Choroid plexus epithelial cell (primary cell): ENCODE measurements at places on chromosomes 5 and 9.

- peak; percentile 68 for DNase-seq
These were observed at the start of gene NCS1 for GRCh38 chr9:130172161-130172857. TSS of gene NCS1 (plus strand) at chr9:130172404. CDS start at chr9:130172664, 260 bp downstream.

DNA sequence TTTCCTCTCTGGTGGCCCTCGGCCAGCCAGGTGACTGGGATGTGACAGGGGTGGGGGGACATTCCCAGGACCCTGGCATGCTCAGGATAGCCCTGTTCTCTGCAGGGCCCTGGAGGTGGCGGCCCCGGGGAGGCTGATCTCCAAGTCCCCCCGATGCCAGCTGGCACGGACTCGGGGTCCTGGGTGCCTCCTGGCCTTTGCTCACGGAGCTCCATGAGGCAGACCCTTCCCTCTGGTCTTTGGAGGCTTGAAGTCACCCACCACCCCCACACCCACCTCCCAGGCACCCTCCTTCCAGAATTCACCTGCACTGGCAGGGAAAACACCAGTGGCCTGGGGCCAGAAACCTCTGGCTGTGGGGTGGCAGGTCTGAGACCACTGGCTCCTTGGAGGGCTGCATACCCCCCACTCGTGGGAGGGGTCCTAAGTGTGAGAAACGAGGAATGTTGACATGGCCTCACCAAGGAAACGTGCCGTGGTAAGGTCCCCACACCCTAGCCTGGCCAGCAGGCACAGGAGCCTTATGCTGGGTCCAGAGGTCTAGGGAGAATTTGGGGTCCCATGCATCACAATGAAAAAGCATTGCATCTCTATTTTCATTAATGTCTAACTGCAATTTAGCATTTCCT, 130.8 kb upstream of the FAM120A start:
- DNase-seq, result no peak

- peak; percentile 70 for DNase-seq
These were observed 10.3 kb downstream of the FST start for GRCh38 chr5:53490747-53491146.

- DNase-seq, result peak; percentile 14
These were observed 161.0 kb downstream of the PBX3 start for GRCh38 chr9:125908136-125908535.

DNA sequence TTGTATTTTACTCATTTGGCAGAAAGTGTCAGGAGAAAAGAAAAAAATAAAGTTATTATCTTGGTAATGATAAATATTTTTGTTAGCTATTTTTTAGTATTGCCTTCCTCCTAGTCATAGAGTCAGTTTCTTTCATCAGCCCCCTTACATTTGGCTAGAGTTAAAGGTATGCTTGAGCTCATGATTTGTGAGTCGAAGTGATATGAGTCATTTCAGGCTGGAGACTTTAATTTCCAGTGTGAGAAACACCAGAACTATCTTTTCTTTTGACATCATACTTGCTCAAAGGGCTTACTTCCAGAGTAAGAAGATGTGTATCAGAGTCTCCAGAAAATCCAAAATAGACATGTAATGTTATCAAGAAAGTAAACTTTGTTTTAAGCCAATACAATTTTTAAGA, 746.7 kb upstream of the TYRP1 start:
- peak; percentile 80 for DNase-seq

DNA sequence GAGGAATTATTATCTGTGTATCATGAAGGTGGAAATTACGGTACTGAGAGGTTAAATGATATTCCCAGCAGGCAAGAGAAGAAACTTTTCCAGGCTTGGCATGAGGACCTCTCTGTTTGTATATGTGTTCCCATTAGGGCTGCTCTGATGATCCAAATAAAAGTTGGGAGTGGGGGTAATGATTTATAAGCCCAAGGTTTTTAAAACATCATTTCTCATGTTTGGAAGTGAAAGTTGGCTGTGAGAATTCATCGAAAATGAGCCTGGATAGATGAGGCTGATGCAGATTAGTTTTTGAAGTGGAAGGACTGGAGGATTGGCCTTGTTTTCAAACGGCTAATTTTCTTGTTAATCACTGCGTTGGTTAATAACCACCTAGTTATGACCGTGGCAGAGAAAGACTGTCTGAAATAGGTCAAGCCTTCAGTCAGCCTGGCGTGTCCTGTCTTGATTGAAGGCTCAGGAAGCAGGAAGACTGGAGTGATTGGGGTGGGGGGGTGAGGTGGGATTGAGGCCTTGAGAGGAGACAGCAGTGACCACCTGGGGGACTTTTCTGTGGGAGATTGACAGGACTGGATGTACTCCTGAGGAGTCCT, 391.0 kb upstream of the WWC1 start:
- no peak for DNase-seq

DNA sequence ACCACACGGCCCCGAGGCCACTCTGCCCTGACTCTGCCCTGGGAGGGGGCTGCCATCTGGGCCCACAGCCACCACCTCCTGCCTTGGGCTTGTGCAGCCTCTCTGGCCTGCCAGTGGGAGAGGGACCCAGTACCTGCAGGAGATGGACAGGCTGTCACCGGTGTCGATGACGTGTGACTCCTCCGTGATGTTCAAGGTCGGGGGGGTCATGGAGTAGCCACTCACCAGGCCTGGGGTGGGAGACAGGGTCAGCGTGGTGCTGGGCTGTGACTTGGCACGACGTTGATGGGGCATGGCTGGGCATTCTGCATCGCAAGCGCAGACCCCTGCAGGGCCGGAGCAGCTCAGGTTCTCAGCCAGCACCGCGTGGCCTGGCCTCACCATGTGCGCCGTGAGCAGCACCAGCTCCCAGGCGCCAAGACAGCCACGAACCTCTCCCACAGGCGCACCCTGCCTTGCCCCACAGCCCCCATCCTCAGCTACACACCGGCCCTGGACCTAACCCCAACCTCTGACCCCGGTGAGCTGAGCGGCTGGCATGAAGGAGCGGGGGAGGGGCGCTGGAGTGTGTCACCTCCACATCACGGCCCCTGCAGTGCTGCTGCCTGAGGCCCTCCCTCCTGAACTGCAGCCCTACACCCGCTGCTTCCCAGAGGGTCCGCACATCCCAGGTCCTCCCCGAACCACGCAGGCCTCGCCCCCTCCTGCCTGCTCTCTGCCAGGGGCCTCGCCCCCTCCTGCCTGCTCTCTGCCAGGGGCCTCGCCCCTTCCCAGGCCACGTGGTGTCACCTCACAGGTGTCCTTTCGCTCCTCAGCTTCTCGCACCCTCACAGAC, 17.6 kb downstream of the FLT4 start:
- no peak for DNase-seq

- DNase-seq, result peak; percentile 1
These were observed at the start of gene ADCY2 for GRCh38 chr5:7395947-7396712. TSS of gene ADCY2 (plus strand) at chr5:7396138. CDS start at chr5:7396297, 159 bp downstream.

DNA sequence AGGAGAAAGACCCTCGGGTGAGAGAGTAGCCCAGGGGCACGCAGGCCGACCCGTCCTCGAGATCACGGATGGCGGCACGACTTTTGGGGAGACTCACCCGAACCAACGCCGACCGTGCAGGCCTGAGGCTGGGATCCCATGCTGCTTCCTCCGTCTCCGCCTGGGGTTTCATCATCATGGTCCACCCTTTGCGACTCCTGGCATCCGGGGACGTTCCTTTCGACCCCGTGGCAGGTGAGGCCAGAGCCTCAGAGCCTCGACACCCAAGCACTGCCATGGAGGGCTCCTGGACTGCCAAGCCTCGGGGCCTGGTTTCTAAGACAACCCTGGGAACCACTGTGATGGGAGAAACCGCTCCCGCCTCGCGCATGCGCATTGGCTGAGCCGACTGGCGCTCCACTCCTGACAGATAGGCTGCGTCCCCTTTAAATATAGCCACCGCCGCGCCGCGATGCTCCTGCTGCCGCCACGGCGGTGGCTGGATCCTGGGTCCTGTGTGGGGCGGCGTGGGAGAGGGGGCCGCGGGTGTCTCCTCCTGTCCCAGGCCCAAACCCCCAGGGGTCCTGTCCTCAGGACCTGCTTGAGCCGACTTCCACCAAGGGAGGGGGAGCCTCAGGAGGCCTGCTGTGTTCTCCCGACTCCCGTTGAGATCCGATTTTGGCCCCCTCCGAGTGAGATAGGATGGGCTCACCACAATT, 481.6 kb downstream of the SPATA31A7 start:
- no peak for DNase-seq

GRCh38 chr5:50794812-50795211, 128.4 kb downstream of the PARP8 start:
- DNase-seq, result no peak

GRCh38 chr9:87878989-87879511, 3.6 kb upstream of the SPATA31E1 start:
- peak; percentile 77 for DNase-seq

DNA sequence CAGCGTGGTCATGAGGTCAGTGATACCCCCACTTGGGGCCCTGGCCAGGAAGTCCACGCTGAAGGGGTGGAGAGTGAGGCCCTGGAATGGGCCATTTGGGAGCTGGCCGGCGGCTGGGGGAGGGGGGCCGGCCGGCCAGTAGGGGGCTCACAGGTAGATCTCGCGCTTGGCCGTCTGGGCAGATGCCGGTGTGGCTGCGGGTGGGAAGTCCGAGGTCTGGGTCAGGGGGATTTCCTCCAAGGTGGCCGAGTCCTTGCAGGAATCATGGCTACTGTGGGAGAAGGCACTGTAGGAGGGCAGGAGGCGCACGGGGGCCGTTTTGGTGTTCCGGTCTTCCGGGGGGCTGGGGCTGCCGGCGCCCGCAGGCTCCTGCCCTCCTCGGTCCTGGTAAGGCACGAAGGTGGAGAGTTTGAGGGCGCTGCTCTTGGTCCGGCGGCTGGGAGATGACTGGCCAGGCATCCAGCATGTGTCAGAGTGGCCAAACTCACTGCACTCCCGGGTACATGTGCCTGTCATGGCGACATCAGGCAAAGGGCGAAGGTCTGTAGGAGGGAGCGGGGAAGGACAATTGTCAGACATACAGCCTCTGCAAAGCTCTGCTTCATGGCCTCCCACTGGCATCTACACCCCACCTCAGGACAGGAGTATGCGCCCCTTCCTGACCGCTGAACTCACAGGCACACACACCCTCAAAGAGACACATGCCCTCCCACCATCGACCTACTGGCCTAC, 24.1 kb downstream of the PCDH1 start:
- no peak for DNase-seq

DNA sequence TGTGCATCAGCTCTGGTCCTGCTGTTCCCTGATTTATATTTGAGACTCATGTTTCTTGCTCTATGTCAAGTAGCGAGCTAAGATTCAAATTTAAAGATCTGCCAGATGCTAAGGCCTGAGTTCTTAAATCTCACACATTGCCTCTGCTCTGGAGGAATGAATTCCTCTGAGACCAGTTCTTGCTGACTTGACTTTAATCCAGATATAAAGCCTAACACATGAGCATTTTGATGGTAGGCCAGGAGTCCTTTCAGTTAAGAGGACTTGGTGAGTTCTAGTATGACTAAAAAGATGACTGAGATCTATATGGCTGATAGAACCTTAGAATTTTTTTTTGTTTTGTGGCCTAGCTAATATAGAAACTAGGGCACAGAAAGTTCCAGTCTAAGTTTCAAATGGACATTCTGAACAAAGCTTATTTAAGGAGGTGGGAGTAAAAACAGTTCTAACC, 1.3 kb upstream of the INIP start:
- DNase-seq, result peak; percentile 48

DNA sequence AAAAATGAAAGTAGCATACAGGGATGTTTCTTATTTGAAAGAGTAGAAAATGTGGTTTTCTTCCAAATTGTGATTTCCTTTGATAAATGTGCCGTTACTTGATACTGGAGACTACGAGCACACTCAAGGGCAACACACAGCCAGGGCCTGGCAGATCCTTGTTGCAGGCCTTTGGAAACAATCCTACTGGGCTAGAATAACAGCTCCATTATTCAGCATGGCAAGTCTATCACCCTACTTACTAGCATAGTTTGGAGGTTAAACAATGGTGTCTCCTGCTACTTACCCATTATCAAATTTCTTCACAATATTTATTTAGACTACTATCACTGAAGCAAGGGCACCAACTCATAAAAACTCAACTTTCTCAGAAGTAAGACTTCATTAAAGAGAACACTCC, 140.8 kb upstream of the ZNF608 start:
- DNase-seq, result no peak

- DNase-seq, result peak; percentile 9
These were observed 188.8 kb upstream of the GLRA1 start for GRCh38 chr5:152113401-152113800.

DNA sequence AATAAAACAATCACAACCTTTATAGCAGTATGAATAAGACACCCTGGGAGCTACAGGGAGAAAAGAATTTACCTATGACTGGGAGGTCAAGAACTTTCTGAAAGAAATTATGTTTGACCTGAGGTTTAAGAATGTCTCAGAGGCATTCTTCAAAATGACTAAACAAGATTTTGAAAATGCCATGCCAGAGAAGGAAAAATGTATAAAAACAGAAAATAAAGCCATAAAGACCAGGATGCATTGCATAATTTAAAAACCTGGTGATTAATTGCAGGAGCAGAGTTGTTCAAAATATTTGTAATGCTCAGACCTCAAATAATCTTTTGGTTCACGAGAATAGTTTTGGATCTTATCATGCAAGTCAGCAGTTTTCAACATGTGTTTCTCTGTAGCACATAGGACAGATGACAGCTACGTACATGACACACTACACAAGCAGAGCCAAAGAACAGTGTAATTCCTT, 954.7 kb upstream of the ARRDC3 start:
- DNase-seq, result peak; percentile 73

DNA sequence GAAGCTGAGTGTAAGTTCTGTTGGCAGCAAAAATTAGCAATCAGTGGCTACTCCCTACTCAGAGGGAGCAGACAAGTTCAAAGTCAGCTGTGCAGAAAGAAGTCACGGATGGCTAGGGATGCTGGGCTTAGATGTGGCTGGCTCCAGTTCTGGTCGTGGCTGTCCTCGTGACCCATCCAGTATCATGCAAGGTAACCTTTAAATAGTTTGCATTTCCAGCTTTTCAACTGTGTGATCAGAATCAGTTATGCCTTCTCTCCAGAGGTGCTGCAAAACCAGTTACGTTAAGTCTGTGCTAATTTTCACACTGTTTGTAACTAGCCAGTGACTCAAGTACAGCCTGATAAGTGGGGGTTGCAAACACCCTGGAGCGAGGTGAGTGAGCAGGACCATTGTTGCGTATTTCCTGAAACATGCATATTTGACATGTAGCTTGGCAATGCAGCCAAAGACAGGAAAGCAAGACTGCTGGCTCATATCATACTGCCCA, 302.4 kb downstream of the ATPSCKMT start:
- peak; percentile 39 for DNase-seq
